ENCODE measurements at places on chromosomes 13 and 19. TPM values are rescaled to one million over a fixed set of nuclear protein-coding genes. Genes with fewer than 3 reads are reported as not detected.
A peak's percentile ranks its signal among the peaks of the same experiment; 100 is the strongest.

The FFAR2 gene
- total RNA-seq, result not detected

GRCh38 chr13:48852911-48853727, 122.6 kb upstream of the FNDC3A start:
- no peak for DNase-seq

- peak; percentile 22 for DNase-seq
Observed at GRCh38 chr13:41075034-41075433, 13.7 kb downstream of the WBP4 start.

The CCDC159 gene
- total RNA-seq, result 2.3 TPM

DNA sequence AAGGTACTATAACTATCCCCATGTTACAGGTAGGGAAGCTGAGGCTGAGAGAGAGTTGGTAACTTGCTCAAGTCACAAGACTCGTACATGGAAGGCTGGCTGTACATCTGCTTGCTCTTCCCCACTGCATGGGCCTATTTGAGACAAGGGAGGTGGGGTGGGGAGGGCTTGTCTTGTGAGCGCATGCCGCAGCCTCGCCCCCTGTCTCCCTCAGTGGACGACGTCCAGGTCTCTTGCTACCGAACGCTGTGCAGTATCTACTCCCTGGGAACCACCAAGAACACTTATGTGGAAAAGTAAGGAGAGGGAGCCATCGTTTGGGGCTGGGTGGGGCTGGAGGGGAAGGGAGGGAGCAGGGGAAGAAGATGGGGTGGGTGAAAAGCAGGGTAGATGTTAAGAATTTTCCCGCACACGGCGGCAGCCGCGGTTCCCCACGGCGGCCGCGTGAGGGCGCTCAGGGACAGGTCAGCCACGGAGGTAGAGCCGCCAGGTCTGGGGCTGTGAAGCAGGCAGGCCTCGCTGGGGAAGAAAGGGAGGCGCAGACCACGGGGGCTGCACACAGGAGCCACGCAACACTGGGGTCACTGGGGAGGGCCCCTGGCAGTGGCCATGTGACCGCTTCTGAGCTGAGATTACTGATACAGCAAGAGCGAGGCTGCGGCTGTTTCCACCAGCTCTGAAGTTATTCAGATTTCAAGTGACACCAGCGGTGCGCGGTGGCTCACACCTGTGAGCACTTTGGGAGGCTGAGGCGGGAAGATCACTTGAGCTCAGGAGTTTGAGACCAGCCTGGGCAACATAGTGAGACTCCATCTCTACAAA, 81.5 kb downstream of the RYR1 start:
- DNase-seq, result peak; percentile 26

GRCh38 chr19:31664096-31664495, 314.9 kb upstream of the TSHZ3 start:
- DNase-seq, result no peak

DNA sequence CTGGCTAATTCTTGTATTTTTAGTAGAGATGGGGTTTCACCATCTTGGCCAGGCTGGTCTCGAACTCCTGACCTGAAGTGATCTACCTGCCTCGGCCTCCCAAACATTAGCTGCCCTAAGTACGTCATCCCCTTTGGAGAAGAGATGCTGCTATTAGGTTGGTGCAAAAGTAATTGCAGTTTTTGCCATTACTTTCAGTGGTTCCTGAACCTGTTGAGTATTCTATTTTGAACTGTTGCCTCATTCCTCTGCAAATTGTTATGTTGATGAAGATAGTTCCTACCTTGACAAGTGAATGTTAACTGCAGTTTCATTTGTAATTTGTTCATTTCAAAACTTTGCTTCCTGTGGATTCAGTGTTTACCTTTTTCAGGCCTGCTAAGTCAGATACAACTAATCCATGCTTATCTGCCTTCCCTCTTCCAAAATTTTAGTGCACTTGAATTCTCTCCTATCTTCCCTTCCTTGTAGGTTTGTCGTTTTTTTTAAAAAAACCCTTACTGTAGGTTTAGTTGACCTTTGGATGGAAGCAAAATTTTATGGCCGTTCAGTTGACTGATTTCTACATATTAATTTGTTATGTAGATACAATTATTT, 24.0 kb downstream of the ZMYM2 start:
- DNase-seq, result no peak

The CYP2F1 gene
- not detected for total RNA-seq

DNA sequence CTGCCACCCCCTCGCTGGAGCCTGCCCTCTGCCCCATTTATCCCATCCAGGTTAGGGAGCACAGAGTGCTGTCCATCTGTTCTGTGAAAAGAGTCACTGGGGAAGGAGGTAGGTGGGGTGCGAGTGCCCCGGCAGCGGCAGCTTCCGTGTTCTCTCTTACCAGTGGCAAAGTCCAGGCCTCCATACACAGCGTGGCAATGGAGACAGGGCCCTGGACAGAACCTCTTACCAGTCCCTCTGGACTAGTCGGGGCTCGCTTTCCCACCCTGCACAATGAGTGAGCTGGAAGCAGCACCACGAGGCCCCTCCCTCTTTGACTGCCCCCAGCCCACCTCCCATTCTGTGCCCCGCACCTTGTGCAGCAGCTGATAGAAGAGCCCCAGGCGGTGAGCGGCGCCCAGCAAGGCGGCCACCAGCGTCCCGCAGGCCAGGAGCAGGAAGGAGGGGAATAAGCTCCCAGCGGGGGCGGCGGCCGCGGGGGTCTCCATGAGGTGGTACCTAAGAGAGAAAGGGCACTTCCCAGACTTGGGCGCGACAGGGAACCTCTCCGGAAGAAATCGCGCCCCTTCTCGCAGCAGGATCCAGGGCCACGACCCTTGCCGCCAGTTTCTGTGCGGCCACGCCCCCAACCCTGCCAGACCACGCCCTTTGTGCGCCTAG, 17.5 kb downstream of the SYDE1 start:
- no peak for DNase-seq

- DNase-seq, result no peak
Observed at GRCh38 chr13:103324641-103325040, 258.4 kb upstream of the SLC10A2 start.

DNA sequence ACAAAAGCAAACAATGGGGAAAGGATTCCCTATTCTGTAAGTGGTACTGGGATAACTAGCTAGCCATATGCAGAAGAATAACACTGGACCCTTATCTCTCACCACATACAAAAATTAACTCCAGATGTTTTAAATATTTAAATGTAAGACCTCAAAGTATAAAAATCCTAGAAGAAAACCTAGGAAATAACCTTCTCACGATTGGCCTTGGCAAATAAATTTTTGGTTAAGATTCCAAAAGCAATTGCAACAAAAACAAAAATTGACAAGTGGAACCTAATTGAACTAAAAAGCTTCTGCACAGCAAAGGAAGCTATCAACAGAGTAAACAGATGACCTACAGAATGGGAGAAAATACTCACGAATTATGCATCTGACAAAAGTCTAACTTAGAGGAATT, 10.8 kb upstream of the TDRD3 start:
- DNase-seq, result no peak

DNA sequence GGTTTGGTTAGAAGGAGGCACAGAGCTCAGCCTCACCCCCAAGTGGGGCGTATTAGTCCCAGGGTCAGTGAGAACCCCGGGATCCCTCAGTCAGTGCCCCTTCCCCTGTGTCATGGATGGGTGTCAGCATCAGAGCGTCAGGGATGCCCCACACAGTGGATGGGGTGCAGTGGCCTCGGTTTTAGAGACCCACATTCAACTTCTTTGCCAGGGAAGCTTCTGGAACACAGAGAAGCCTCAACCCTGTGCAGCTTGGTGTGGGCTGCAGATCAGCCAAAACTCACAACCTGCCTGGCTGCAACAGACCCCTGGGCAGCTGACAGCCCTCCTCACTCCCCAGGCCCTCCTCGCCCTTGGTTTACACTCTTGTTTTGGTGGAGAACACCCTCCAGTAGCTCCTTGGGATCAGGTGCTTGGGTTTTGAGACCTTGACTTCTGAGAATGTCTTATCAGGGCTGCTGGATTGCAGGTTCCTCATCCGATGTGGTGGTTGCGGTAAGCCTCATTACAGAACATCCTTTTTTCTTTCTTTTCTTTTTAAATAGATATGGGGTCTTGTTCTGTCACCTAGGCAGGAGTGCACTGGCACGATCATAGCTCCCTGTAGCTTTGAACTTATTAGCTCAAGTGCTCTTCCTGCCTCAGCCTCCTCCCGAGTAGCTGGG, 11.0 kb downstream of the ZNF333 start:
- DNase-seq, result no peak

- DNase-seq, result no peak
Observed at GRCh38 chr13:50636007-50636704, 207.3 kb downstream of the DLEU7 start.

GRCh38 chr19:11481534-11482383, 913 bp upstream of the ELAVL3 start:
- DNase-seq, result peak; percentile 45

All from renal cortical epithelial cell (primary cell).